ENCODE measurements at places on chromosomes 3 and 15.

DNA sequence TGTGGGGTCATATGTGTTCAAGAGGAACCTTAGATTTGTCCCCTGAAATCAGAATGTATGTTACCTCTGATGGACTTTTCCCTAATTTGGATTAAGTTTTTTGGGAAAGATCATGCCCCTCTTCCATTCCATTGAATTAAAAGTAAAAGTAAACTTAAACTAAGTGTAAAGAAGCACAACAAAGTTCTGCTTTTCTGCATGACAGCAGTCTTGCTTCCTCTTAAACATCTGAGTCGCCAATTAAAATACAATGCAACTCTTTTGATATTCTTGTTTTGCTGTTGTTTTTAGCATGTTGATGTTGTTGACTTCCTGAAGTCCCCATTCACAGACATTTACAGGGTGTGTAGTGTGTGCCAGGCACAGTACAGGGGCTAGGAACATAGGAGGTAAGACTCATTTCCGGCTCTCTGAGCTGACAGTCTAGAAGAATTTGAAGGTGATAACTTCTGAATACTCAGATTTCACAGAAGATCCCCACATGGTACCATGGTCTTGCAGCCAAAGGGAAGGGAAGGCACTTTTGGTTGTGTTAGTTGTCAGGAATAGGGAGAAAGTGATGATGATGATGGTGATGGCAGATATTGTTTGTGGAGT lies 45.0 kb downstream of the USP13 start:
- DNase-seq: no peak

GRCh38 chr3:112407888-112408702 lies 75.1 kb downstream of the CD200 start:
- no peak for DNase-seq

DNA sequence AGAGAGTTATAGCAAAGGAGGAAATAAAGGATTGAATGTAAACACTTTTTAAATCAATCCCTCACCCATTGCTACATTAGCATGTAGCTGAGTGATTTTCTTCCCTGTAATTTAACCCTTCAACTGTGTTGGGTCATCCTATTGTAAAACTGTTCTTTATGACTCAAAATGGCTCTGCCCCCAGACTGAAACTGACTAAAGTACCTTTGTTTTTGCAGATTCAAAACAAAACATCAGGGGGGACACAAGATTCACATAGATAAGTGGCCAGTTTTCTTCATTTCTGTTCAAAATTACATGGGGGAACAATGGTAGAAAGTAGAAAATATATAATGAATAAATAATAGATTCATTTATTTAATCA lies 268.4 kb downstream of the IGSF11 start:
- no peak for DNase-seq

DNA sequence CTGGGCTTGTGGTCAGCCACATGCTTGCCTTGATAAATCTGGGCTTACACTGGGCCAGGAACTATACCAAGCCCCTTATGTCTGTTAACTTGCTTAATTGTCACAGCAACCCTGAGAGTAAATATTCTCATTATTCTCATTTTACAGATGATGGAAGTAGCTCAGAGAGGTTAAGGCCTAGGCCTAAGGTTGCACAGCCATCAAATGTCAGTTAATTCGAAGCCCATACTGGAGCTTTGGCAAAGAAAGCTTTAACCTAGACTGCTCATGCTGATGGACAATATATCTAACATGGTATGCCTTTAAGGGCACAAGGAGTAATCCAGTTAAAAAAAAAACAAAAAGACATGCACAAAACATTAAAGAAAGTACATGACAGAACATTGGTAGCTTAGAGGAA lies 220.1 kb downstream of the FEZF2 start:
- no peak for DNase-seq

GRCh38 chr3:187976365-187976900 lies 177.5 kb upstream of the LPP start:
- DNase-seq: no peak
